ENCODE measurements at places on chromosomes 4 and X. TPM values are rescaled to one million over a fixed set of nuclear protein-coding genes. Genes with fewer than 3 reads are reported as not detected.

Gene ING2
- 20.1 TPM for total RNA-seq

Gene CXCR3
- total RNA-seq = not detected

Gene FGA
- not detected for total RNA-seq

Gene RASSF6
- 0.02 TPM for total RNA-seq

Gene SSX3
- not detected for total RNA-seq

DNA sequence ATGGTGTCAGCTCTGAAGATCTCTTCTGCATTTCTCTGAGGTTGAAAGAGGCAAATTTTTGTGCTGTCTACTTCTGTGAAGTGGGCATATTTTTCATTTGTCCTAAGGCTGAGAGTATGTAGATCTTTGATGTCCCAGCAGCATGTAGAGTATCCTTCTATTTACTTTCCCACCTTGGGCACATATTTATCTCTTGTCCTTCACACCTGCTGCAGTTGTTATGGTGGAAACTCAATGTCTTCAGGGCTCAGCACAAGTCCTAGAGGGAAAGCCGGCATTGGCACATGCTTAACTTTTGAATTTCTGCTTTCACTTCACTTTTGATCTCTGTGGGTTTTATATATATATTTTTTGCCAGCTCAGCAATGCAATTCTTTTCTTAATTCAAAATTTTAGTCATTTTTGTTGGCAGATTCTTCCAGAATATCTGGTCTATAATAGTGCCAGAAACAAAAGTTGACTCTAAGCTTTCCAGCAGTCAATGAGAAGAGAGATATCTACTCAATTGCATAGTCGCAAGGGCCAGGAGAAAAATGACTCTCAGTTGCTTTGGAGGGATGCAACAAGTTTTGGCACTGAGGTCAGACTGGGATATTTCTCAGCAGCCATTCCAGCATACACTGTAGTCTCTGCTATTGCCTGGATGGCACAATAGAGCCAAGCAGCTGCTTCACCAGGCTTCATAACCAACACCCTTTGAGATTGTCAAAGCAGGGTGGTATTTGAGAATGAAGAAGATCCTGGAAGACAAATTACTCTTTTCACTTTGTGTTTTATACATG lies 127.8 kb upstream of the FAT1 start:
- DNase-seq = no peak

GRCh38 chr4:47419296-47419695 lies 44.2 kb downstream of the COMMD8 start:
- no peak for DNase-seq

DNA sequence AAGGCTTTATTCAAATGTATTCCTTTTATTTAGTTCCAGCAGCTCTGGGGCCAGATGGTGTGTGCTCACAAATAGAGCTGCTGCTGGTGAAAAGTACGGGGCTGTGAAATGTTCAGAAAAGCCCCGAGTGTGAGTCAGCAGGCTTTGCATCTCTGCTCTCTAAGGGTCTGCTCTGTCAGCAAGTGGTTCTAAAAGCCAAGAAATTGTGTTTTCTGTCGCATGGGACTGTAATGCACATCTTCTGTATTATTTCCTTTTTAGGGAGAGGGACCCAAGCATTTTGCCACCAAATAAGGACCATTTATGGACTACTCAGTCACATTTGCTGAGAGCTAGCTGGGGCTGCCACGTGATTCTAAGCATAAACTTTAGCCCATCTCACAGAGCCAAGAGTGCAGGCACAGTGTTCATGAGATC lies 82.9 kb upstream of the NHS start:
- no peak for DNase-seq

- peak; percentile 85 for DNase-seq
These were observed 408.7 kb upstream of the ZFP42 start for GRCh38 chr4:187586892-187587291.

- no peak for DNase-seq
These were observed 112.2 kb upstream of the ANXA3 start for GRCh38 chr4:78439328-78439727.

- DNase-seq = no peak
These were observed 45.7 kb downstream of the AFM start for GRCh38 chr4:73527196-73527595.

DNA sequence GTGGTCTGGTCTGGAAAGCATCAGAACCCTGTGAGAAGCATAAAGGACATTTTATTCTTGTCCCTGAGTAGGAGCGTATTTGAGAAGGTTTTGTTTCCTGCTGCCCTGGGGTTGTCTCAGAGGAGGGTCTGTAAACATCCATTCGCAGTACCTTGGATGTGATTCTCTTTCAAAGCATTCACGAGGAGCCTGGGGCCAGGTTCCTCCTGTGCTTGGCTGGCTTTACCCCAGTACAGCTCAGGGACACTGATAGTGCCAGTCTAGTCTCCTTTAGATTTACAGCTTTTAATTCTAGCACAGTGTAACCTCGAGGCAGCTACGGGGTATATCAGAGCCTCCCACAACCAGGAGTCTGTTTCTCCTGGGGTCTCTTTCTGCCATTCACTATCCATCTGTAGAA lies 2.7 kb downstream of the CLRN2 start:
- DNase-seq = no peak

DNA sequence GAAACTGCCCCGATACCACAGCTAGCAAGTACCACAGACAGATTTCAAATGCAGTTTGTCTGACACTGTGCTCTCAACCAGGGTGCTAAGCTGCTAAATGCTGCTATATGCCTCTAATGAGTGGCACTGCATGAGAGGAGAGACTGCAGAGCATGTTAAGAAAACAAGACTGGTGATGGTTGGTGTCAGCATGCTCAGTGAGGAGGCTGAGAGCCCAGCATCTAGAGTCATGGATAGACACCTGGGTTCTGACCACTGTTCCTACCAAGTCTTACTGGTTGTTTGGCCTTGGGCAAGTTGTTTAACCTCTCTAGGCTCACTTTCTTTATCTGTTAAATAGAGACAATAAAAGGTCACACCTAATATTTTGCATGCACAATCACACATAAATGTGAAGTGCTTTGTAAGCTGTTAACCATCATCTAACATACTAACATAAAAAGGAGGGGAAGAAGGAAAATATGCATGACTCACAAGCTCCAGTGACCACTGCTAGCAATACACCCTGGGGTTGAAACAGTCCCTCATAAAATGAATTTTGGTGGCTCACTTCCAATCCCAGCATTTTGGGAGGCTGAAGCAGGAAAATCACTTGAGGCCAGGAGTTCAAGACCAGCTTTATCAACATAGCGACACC lies 20.7 kb downstream of the HHIP start:
- DNase-seq = peak; percentile 85

DNA sequence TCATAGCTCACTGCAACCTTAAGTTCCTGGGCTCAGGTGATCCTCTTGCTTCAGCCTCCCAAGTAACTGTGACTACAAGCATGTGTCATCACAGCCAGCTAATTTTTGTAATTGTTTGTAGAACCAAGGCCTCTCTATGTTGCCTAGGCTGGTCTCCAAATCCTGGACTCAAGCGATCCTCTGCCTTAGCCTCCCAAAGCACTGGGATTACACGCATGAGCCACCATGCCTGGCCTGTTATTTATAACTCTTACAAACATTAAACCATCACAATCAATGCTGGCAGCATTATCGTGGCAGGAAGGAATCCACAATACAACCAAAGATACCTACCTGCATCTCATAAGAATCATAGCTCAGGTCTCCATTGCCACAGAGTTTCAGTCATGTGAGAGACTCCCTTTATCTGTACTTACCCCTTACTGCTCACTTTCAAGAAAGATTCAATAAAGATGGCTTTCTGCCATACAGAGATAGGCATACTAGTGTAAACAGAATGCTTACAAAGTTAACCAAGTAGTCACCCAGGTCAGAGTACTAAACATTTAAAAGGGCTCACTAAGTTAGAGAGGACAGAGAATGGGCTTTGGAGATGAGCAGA lies 48.5 kb downstream of the SMIM31 start:
- no peak for DNase-seq

DNA sequence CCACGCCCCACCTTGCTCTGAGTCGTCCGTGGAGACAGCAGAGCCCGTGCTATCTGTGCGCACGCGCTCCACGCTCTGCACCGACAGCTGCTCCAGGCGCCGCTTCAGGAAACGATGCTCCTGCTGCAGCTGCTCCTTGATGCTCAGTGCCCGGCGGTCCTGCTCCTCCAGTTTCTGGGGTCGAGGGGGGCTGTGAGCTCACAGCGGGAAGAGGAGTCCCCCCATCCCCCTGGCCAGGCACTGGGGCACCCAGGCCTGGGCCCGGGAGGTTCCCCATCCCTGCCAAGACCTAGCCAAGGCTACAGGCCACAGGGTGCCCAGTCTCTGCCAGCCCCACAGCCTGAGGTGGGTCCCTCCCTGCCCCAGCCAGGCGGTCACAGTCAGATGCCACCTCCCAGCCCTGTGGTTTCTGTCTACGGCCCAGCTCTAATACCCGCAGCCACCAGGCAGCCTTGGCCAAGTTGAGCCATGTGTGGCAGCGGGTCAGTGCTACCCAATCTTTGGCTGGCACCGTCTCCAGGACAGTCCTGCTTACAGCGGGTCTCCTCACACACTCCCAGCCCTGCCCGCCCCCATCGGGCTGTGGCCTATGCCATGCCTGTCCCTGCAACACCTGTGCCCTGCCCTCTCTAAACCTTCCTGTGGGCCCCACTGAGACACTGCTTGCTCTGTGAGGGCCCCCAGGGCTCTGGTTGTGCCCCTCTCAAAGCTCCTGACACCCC lies 9.3 kb upstream of the HAUS3 start:
- no peak for DNase-seq

DNA sequence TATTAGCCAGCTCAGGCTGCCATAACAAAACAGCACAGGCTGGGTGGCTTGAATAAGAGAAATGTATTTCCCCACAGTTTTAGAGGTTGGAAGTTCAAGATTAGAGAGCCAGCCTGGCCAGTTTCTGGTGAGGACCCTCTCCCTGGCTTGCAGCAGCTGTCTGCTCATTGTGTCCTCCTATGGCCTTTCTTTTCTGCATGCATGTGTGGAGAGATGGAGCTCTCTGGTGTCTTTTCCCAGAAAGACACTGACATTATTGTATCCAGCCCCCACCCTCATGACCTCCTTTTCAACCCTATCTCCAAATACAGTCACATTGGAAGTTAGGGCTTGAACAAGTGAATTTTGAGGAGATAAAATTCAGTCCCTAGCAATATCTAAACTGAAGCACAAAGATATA lies 263.8 kb upstream of the PABPC4L start:
- DNase-seq = no peak

GRCh38 chr4:173091362-173091761 lies 77.2 kb upstream of the GALNT7 start:
- peak; percentile 1 for DNase-seq

GRCh38 chrX:3360881-3361280 lies 14.4 kb upstream of the MXRA5 start:
- DNase-seq = no peak

DNA sequence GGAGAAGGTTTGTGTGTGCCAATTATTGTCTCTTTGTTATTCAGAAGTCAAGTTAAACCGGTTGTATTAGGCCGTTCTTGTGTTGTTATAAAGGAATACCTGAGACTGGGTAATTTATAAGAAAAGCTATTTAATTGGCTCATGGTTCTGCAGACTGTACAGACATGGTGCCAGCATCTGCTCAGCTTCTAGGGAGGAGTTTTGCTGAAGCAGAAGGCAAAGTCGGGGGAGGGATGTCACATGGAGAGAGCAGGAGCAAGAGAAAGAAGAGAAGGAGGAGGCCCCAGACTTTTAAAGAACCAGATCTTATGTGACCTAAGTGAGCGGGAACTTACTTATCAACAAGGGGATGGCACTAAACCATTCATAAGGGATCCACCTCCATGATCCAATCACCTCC lies 349.3 kb upstream of the PCDH18 start:
- no peak for DNase-seq

- no peak for DNase-seq
These were observed 125.5 kb upstream of the JADE1 start for GRCh38 chr4:128684016-128684415.

All from M059J (cell line).